Urinary bladder (tissue), 4 donors: ENCODE measurements at places on chromosomes 4 and X. TPM values are rescaled to one million over a fixed set of nuclear protein-coding genes. Genes with fewer than 3 reads are reported as not detected.

SPANXD gene
- not detected for total RNA-seq

USP17L17 gene
- not detected for total RNA-seq

AFP gene
- total RNA-seq: not detected

TMPRSS11B gene
- not detected for total RNA-seq

MBNL3 gene
- total RNA-seq: 44.1 TPM

HSFX4 gene
- total RNA-seq: not detected

PRDX4 gene
- total RNA-seq: 206 TPM

PCYT1B gene
- total RNA-seq: 3.2 TPM

GATB gene
- total RNA-seq: 11.7 TPM

PAGE2B gene
- total RNA-seq: not detected

TECRL gene
- 4.5 TPM for total RNA-seq

TNMD gene
- total RNA-seq: 4.3 TPM

MAGEA2 gene
- total RNA-seq: not detected

CENPI gene
- 19.6 TPM for total RNA-seq

GRIA2 gene
- total RNA-seq: 16.4 TPM

GYPE gene
- total RNA-seq: 2.3 TPM

TGIF2LX gene
- total RNA-seq: not detected

RBM47 gene
- 18.6 TPM for total RNA-seq

SPARCL1 gene
- total RNA-seq: 783 TPM

TAF9B gene
- total RNA-seq: 41.0 TPM

TMEM271 gene
- total RNA-seq: 0.21 TPM

OR13H1 gene
- total RNA-seq: not detected

MAGEC1 gene
- total RNA-seq: not detected

SLITRK4 gene
- 11.2 TPM for total RNA-seq

PPBP gene
- 6.5 TPM for total RNA-seq

CFAP47 gene
- 0.37 TPM for total RNA-seq

WAS gene
- 1.0 TPM for total RNA-seq

UGT2A1 gene
- not detected for total RNA-seq

MYL5 gene
- total RNA-seq: 11.8 TPM

SSX4B gene
- not detected for total RNA-seq

ADGRG4 gene
- total RNA-seq: not detected

DAPP1 gene
- 19.6 TPM for total RNA-seq

RIPPLY1 gene
- not detected for total RNA-seq
